ENCODE measurements at places on chromosomes 6 and 20.
A peak's percentile ranks its signal among the peaks of the same experiment; 100 is the strongest.

- DNase-seq, result no peak
Measured at GRCh38 chr20:49765846-49766541, 46.6 kb upstream of the SLC9A8 start.

- DNase-seq, result no peak
Measured at GRCh38 chr6:4521070-4521469, 255.1 kb upstream of the CDYL start.

DNA sequence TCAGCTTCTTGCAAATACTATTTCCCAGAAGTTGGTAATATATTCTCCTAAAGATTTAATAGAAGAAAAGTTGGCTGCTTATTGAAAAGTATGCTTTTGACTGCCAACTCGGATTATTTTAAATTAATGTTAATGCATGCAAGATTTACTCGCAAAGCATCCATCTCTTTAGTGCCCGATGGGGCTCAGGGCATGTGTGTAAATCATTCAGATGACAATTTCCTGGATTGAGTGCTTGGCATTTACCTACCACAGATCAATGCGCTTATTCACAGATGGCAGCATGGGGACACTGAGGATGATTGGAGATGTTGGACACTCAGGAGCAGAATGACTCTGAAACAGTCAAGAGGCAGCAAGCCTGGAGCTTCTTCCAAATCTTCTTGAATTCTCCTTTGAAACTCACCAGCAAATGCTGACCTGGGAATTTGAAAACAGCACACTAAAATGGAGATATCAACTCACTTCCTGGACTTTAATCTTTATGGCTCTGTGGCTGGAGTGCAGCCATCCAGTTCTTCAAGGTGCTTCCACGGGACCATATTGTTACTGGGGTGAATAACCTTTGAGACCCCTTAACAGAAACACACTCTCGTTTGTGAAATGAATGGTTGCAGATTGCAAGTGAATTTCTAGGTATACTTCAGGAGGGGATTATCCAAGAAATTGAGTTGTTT, 34.1 kb upstream of the TIAM2 start:
- DNase-seq, result no peak

- no peak for DNase-seq
Measured at GRCh38 chr6:119686644-119687043, 337.1 kb upstream of the MAN1A1 start.

DNA sequence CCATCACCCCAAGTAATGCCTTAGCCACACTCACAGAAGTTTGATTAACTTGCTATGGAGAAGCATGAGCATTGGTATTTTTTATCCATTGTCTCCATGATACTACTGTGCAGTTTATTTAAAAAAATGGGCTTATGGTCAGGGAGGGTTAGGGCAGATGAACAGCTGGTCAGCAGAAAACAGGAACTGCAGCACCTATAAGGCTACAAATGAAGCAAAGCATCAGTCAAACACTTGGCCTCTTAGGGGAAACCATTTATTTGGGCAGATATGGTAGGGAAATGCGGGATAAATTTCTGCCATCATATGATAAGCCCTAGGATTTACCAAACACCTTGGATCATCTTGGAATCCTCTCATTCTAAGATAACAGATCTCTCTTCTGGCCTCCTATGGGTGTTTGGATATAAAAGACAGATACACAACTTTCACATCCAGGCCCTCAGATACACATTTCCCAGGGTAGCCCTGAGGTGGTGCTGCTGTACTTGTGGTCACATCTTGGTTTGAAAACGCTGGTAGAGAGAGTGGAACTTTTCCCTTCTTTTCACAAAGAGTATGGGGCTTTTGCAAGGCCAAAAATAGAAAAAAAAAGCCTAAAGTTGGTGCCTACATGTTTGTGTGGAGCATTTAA, 42.8 kb upstream of the AHI1 start:
- DNase-seq, result no peak

- no peak for DNase-seq
Measured at GRCh38 chr20:49156481-49156880, 31.7 kb downstream of the STAU1 start.

GRCh38 chr20:64005394-64005793, 24.5 kb downstream of the PRPF6 start:
- no peak for DNase-seq

- no peak for DNase-seq
Measured at GRCh38 chr6:143515766-143516355, 4.3 kb upstream of the FUCA2 start.

DNA sequence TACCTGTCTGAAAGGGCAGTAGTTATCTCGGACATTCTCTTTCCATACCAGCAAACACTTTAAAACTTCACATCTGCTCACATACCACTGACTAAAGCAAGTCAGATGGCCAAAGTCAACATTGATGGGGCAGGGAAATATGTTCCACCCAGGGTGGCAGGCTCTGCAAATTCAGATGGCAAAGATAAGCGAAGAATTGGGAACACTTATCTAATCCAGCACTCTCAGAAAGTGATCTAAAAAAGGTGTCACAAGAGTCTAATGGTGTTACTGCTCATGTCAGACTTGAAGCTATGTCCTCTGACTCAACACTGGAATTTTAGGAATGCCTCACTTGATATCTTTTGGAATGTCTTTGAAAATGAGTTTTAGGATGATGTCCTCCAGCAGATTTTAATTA, 1086.2 kb downstream of the KIF16B start:
- no peak for DNase-seq

DNA sequence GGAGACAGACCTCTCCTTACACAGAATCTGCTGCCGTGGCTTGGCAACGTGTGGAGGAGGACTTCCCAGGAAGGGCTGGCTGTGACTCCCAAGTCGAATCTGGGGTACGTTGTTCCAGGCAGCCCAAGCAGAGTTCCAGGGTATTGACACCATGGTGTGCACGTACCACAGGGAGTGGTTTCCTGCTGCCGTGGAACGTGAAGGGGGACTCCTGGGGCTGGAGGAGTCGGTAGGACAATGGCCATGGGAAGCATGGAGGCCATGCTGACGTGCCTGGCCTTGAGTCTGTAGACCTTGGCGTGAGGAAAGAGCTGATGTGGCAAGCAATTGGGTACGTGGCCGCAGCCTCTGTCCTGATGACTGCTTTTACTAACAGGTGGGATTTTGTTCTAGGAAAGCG, 119.3 kb downstream of the TULP4 start:
- no peak for DNase-seq

DNA sequence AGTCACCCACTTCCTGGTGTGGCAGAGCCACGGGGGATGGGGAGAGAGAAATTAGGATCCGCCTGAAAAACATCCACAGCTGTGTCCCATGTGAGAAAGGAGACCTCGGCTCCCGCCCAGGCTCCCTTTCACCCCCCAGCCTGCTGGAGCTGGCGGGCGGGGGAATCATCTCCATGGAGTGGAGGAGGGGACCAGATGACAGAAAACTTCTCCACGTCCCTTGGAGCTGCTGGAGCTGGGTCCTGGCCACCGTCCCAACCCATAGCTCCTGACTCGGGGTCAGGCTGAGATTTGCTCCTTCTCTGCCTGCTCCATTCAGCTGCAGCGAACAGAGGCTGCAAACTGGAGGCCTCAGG, 113.8 kb downstream of the CEBPB start:
- peak; percentile 45 for DNase-seq

- peak; percentile 26 for DNase-seq
Measured at GRCh38 chr20:46022411-46023147, 6.4 kb upstream of the SLC12A5 start.

DNA sequence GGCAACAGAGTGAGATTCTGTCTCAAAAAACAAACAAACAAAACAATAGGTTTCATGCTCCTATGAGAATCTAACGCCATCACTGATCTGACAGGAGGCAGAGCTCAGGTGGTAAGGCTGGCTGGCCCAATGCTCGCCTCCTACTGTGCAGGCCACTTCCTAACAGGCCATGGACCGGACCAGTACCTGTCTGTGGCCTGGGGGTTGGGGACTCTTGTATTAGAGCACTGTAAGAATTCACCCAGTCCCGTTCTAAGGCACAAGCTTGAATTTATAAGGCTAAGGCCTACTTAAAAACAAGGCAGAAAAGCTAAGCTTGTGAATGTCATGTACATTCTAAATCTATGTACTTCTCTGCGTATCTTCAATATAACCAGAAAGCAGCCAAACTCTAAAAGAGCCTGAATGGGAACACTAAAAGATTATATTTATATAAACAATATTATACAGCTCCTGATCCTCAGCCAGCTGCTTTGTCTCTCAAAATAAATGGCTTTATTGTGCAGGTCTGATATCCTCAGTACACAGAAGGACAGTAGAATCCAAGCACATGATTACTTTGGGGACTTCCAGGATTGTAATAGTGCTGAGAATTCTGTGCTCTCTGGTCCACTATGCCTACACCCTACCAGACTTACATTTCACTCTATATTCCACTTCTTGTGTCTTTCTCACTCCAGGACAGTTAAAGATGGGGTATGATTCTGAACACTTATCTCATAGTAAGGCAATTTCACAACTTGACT, 64.5 kb upstream of the DST start:
- no peak for DNase-seq

Data from NCI-H446 (cell line).